Brain microvascular endothelial cell (primary cell): ENCODE measurements at places on chromosomes 13 and 19.
A peak's percentile ranks its signal among the peaks of the same experiment; 100 is the strongest.

GRCh38 chr13:111661052-111661451 lies 340.6 kb downstream of the TEX29 start:
- no peak for DNase-seq

DNA sequence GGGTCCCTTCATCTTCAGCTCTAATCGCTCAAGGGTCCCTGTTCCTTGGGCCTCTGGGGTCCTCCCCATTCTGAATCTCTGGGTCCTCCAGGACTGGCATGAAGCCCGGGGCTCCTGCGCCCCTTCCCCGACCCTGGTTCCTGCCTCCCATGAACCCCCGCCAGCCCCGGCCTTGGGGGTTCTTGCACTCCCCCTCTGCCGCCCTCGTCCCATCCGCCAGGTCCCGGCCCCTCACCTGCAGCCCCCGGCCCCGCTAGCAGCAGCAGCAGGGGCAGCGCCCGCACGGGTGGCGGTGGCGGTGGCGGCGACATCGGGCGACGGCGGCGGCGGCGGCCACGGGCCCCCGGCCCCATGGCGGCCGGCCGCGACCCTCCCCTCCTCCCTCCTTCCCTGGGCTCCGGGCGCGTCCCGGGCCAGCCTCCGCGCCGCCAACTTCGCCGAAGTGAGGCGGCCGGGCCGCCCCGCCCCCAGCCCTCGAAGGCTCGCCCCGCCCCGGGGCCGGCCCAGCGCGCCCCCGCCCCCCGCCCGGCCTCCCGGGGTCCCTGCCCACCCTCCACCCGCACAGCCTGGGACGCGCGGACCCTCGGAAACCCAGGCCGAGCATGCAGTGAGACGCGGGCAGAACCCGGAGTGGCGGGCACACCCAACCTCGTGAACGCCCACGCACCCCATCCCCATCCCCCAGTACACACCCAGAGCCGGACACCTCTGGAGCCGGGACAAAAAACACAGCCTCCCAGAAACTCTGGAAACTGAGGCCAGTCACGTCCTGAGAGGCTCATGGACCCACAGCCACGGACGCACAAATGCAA lies at the start of gene NOTCH3:
Gene NOTCH3 (minus strand): TSS at position 443 of the 812 bp plus-strand sequence. CDS start 90 bp downstream, at position 353.
- DNase-seq: no peak

DNA sequence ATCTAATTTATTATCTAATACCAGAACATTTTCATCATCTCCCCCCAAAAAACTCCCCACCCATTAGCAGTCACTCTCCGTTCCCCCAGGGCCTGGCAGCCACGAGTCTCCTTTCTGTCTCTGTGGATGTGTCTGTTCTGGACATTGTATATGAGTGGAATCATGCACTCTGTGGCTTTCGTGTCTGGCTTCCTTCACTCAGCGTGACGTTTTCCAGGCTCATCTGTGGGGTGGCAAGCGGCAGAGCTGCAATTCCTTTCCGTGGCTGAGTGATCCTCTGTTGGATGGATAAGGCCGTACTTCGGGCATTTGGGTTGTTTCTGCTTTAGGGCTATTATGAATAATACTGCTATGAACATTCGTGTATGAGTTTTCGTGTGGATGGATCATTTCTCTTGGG lies 3.1 kb downstream of the AP2S1 start:
- no peak for DNase-seq

DNA sequence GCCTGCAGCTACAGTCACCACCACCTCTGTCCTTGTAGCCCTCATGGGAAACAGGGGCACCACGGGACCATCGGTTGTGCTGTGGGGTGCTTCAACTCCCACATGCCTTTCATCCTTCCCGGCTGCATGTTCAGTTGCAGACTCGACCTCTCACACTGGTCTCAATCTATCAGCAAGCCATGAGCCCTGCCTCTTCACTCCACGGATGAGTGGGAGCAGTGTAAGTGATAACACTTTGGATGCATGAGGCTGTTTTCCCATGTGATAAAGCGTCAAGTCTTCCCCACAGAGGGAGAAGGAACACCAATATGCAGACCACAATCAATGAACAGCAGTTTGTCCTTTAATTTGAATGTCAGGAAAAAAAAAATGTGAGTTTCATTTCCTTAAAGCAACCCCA lies 12.2 kb downstream of the SERP2 start:
- no peak for DNase-seq

GRCh38 chr13:63773476-63773875 lies 2357.8 kb upstream of the PCDH20 start:
- no peak for DNase-seq

DNA sequence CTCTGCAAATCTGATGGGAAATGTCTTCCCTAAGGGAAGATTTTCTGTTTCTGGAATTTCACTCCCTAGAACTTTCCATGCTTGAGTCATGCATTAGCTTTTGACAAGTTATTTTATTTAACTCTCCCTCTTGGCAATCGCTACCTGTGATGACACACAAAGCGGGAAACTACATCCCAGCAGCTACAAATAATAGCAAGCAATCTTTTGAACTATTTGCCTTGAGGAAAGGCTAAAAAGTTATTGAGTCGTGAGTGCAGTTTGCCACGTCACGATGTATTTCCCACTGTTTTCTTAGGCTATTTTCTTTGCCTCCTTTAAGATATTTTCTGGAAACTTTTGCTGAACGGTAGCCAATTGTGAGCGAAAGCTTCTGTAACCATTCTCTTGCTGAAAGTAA lies 353.3 kb upstream of the HTR2A start:
- peak; percentile 22 for DNase-seq

DNA sequence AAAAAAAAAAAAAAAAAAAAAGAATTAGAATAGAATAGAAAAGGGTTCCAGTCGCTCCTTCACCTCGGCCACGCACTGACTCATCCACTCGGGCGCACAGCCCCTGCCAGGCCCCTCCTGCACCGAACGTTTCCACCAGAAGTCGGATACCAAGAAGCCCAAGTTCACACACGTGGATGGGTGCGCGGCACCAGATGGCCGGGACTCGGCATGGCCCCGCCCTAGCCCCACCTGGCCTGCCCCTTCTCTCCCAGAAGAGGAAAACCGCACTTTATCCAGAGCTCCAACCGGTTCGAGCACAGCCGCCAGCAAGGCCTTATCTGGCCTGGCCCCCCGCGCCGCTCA lies 5.9 kb downstream of the PRR36 start:
- no peak for DNase-seq

- no peak for DNase-seq
Observed at GRCh38 chr19:41960973-41961372, 1.9 kb upstream of the RABAC1 start.

DNA sequence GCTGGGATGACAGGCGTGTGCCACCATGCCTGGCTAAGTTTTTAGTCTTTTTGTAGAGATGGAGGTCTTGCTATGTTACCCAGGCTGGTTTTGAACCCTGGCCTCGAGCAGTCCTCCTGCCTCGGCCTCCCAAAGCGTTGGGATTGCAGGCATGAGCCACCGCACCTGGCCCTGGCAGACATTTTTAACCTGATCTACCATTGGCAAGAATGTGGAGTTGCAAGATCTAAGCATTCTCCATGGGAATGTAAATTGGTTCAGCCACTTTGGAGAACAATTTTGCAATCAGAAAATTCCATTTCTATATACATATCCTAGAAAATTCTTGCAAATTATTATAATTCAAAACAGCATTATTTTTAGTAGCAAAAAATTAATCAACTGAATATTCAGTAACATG lies 24.3 kb upstream of the DCUN1D2 start:
- no peak for DNase-seq

DNA sequence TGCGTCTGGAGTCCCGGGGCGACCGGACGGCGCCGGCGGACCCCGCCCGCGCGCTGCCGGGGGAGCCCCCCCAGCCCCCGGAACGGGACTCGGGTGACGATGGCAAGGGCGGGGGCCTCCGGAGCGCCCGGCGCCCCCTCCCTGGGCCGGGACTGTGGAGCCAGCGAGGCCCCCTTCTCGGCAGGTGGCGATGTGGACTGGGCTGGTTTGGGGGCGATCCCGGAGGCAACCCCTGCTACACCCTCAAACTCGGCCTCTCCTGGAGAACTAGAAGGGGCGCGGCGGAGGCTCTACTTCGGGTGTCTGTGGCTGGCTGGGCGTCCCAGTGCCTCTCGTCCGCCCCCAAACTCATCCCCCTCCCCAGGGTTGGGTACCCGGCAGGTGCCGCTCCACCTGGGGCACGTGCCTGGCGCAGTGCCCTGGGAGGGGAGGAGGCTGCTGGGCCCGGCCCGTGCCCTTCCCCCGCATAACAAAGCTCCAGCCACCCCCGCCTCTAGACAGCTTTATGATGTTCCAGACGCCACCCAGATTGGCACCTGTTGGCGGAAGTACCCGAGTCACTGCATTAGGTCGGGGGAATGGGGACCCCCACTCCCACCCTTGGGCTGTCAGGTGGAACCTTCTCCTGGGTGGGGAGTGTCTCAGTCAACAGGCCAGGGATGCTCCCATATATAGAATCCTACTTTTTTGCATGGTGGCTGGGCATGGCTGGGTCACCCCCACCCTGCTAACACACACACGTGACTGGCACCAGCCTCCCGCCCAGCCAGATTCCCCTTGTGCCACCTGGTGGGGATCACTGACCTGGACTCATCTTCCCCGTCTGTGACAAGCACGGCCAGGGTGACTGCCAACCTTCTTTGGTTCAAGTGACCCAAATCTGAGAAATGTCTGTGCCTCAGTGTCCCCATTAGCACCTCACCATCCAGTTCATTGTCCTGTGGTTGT lies 722 bp downstream of the PKN1 start:
- DNase-seq: no peak

GRCh38 chr19:51129716-51130115 lies 5.0 kb downstream of the SIGLEC9 start:
- DNase-seq: no peak

- no peak for DNase-seq
Observed at GRCh38 chr19:39677961-39678889, 22.5 kb downstream of the LGALS16 start.

GRCh38 chr13:50697746-50698539 lies 145.5 kb downstream of the DLEU7 start:
- DNase-seq: no peak

GRCh38 chr13:72652681-72653080 lies 74.7 kb downstream of the MZT1 start:
- DNase-seq: peak; percentile 32

- no peak for DNase-seq
Observed at GRCh38 chr19:31347828-31348392, 1.3 kb downstream of the TSHZ3 start.

GRCh38 chr19:47539747-47540311 lies 25.0 kb upstream of the NAPA start:
- no peak for DNase-seq

DNA sequence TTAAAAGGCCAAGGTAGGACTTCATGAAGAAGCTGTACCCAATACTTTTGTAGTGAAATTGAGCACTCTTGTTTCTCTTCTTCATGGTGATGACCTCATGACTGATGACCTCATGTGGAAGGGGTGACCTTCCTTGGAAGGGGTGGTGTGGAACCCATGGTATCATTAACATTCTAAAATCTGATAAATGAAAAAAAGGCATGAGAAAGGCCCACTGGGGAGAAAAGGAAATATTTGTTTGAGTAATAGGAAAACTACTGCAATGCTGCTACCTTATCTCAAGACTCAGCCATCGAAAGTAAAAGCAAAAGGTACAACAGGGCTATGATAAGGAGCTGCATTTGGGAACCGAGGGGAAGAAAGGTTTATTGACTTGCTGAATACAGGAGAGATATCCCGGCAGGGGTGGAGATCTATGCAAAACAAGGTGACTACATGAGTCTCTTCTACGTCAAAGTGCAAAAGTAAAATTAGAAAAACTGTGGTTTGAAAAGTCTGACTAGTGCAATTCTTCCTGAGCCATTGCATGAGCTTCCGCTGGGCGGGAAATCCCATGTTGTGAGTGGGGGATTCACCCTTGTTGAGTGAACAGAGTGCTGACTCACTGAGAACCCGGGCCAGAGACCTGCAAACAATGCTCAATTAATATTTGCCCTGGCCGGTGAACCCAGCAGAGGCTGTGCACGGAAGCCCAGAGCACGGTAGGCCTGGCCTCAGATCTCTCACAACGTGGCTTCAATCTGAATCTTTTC lies 138.9 kb upstream of the RFC3 start:
- DNase-seq: peak; percentile 67

GRCh38 chr19:12730064-12730463 lies 4.4 kb downstream of the TRIR start:
- no peak for DNase-seq

DNA sequence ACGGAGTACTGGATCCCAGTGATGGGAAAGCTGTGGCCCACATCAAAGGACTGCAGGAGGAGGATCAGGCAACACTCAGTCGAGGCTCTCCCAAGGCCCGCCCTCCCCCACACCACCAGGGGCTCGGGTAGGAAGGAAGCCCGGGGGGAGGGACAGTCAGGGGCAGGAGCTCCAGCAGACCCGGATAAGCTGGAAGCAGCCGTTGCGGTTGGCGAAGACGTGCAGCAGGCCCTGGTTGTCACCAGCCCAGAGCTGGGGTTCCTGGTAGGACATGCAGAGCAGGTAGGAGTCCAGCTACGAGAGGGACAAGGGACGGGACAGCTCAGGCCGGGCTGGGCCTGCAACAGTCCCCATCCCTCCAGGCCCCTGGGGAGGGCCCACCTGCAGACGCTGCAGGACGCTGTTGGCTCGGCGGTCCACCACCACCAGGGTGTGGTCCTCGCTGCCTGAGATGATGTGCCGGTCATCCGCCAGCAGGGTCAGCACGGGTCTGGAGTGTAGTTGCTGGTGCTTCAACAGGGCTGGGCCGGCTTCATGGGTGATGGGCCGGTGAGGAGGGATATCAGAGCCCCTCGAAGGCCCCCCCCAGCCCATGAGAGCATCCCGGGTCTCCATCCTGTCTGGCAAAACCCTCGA lies 1.9 kb downstream of the GNG14 start:
- no peak for DNase-seq

GRCh38 chr19:15506074-15506571 lies 2.2 kb upstream of the CYP4F22 start:
- no peak for DNase-seq

GRCh38 chr19:57560049-57560491 lies 407 bp upstream of the ZNF550 start:
- peak; percentile 71 for DNase-seq

GRCh38 chr19:45667620-45668341 lies at the start of gene GIPR:
TSS of gene GIPR (plus strand) at chr19:45668221. CDS start at chr19:45669521, 1,300 bp downstream.
- DNase-seq: peak; percentile 25

GRCh38 chr19:33245948-33246708 lies 20.5 kb upstream of the SLC7A10 start:
- no peak for DNase-seq
